ENCODE measurements at places on chromosomes 4 and X.

- no peak for DNase-seq
These were observed 367.0 kb upstream of the ATOH1 start for GRCh38 chr4:93461541-93461940.

- no peak for DNase-seq
These were observed 146.7 kb downstream of the TBL1X start for GRCh38 chrX:9611436-9612145.

DNA sequence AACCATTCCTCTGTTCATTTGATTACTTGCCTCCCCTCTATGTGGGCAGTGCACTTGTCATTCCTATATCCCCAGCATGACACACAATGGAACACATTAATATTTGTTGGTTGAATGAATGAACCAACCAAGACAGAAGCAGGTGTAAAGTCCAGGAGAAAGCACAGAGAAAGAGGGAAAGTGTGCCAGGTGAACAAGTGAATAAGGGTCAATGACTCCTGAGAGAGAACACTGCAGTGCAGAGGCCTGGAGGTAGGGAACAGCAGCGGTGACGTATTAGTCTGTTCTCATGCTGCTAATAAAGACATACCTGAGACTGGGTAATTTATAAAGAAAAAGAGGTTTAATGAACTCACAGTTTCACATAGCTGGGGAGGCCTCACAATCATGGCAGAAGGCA, 53.1 kb downstream of the USP46 start:
- DNase-seq: no peak

- no peak for DNase-seq
These were observed 6.5 kb downstream of the PPP2R2C start for GRCh38 chr4:6465955-6466354.

DNA sequence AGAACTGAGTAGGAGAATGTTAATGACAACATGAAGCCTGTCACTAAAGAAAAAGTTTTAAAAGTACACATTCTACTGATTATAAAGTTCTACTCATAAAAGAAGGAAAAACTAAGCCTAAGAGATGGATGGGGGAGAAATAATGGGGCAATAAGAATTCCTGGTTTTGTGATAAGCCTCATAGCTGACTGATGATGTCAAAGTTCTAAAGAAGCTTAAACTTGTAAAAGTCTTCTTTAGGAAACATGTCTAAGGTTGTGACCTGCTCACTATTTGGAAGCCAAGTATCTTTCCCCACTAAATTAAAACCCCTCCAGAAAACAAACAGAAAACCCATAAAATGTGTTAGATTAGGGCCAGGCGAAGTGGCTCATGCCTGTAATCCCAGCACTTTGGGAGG, 232.9 kb upstream of the GIMD1 start:
- no peak for DNase-seq

- DNase-seq: no peak
These were observed 63.5 kb upstream of the EMCN start for GRCh38 chr4:100581337-100581736.

GRCh38 chr4:183370786-183371185, 48.6 kb upstream of the CLDN24 start:
- no peak for DNase-seq

DNA sequence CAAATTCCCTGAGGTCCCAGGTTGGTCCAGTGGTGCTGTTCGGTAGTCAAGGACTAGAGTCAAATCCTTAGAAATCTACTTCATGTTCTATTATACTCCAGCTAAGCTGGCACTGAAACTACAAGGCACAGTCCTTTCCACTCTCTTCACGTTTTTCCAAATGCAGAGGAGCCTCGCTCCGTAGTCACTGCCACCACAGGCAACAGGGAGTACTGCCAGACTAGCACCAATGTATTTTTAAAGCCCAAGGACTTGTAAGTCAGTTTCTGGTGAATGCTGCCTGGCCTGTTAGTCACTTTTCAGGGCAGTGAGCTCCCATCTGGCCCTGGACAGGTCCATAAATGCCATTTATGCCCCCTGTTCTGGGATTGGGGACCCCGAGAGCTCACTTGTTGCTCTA, 323.5 kb downstream of the FAM47A start:
- no peak for DNase-seq

GRCh38 chr4:110970642-110971041, 347.8 kb upstream of the PITX2 start:
- DNase-seq: peak; percentile 65

- no peak for DNase-seq
These were observed 1067.7 kb downstream of the C4orf33 start for GRCh38 chr4:130163701-130164100.

DNA sequence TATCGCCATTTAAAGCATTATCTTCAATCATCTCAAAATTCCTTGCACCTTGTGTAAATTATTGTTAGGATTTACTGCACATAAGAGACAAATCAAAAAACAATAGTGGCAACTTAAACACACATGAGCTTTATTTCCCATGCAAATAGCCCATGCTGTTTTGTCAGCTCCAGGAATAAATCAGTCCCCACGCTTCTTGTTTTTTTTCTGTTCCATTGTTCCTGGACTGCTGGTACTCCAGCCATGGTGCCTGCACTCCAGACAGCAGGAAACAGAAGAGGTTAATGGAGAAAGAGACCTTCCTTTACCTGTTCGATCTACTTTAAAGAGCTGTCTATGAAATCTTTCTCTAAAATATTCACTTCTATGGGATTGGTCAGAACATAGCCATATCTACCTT, 1515.7 kb upstream of the TENM3 start:
- no peak for DNase-seq

DNA sequence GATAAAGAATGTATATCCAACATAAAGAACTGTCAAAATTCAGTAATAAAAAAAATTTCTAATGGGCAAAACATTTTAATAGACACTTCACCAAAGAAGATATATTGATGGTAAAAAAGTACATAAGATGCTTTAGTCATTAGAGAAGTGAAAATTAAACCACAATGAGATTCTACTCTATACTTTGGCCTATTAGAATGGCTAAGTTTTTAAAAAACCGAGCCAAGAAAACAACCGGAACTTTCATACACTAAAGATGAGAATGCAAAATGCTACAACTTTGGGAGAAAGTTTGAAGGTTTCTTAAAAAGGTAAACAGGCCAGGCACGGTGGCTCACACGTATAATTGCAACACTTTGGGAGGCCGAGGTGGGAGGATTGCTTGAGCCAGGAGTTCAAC, 20.8 kb downstream of the CNOT6L start:
- DNase-seq: no peak

- DNase-seq: no peak
These were observed 63.0 kb downstream of the GPC3 start for GRCh38 chrX:133922390-133922771.

DNA sequence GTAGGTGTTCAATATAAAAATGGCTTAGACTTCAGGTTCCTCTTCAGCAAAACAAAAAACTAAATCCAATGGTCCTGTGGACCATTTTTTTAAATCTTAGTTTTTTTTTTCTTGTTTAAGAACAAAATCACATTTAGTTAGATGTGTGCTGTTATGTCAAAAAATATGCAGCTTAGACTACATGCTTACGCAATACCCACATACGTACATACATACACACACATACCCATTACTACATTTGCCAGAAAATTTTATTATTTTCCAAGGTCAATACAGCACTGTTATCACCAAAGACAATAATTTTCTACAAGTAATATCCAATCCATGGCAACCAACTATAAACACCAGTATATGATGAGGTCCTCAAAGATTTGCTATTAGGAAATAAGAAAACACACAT, 144.1 kb downstream of the PDGFC start:
- no peak for DNase-seq

GRCh38 chr4:150982557-150983233, 32.4 kb downstream of the LRBA start:
- no peak for DNase-seq

GRCh38 chr4:150682126-150682525, 100.2 kb downstream of the MAB21L2 start:
- no peak for DNase-seq

DNA sequence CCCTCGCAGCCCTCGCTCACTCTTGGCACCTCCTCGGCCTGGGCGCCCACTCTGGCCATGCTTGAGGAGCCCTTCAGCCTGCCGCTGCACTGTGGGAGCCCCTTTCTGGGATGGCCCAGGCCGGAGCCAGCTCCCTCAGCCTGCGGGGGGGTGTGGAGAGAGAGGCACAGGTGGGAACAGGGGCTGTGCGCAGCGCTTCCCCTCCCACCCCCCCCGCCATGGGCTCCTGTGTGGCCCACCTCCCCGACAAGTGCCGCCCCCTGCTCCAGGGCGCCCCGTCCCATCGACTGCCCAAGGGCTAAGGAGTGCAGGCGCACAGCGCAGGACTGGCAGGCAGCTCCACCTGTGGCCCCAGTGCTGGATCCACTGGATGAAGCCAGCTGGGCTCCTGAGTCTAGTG, 220.2 kb downstream of the STPG2 start:
- DNase-seq: no peak

GRCh38 chr4:6916587-6917460, 7.2 kb downstream of the TBC1D14 start:
- DNase-seq: no peak

GRCh38 chr4:60953826-60954225, 246.3 kb upstream of the ADGRL3 start:
- DNase-seq: no peak

DNA sequence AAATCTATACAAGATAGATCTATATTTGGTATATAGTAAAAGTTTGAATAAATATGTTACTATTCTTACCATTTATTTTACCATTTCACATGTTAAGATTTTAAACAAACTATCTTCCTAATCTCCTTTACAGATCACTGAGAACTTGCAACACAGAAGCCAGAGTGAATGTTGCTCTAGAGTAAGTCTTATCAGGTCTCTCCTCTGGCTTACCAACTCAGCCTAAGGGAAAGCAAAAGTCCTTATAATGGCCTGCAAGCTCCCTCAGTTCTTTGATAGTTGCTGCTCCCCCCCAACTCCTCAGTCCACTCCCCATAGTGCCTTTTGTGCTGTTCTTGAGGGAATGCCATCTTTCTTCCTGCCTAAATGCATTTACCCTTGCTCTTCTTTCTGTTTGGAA, 25.7 kb upstream of the SLC7A11 start:
- DNase-seq: no peak

DNA sequence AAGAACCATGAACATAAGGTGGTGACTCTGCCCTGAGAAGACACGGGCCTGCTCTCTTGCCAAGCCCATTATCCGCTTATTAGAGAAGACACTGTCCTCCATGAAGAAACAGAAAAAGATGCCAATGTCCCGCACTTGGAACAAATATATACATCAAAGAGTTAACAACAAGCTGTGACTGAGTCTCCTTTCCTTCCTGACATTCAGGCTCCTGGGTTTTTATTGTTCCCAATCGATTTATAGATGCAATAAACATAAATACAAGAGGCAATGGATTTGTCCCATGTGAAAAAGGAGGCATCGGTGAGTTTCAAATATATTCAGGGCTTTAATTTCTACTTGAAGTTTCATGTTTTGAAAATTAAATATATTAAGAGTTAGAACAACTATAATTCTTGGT, 169.2 kb upstream of the CPEB2 start:
- DNase-seq: no peak

- peak; percentile 62 for DNase-seq
These were observed 94.7 kb downstream of the SEL1L3 start for GRCh38 chr4:25767877-25768725.

- peak; percentile 21 for DNase-seq
These were observed 40.2 kb upstream of the NHSL2 start for GRCh38 chrX:71870208-71871098.

- DNase-seq: peak; percentile 4
These were observed 10.3 kb upstream of the CXCL2 start for GRCh38 chr4:74109116-74109869.

GRCh38 chrX:17818726-17819125, 42.4 kb downstream of the RAI2 start:
- no peak for DNase-seq

- DNase-seq: no peak
These were observed 202.1 kb upstream of the ANXA10 start for GRCh38 chr4:167890226-167890625.

DNA sequence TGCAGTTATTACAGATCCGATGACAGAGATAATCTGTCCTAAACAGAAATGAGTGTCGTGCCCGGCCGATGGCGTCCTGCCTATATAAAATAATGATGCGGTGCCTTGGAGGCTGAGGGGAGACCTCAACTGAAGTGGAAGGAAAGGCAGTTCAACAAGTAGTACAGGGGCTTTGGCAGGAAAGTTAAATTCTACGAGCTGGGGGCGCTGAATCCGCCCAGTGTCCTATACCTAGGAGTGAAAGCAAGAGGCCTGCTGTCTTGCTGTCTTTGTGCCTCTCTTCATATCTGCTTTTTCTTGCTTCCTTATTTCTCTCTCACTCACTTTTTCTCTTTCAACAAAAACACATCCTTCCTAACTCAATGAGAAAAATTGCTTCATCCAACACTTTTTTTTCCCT, 82.2 kb upstream of the PRPS2 start:
- peak; percentile 23 for DNase-seq

DNA sequence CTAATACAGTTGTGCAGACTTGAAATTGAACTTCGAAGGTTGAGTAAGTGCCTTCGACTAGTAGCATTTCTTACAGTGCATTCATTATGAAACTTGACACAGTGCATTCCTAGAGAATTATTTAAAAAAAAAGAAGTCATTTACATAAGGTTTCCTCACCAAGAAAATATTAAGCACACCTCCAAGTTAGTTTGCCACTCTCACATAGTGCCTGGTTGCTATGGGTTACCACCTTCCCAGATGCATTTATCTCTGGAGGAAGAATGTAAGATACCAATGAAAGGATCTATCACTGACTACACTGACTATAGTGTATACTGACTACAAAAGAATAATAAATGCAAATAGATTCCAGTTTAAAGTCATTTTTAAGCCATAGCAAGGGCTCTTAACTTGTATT, 311.9 kb upstream of the RASGEF1B start:
- no peak for DNase-seq

GRCh38 chrX:80879143-80879542, 69.5 kb upstream of the BRWD3 start:
- no peak for DNase-seq

- DNase-seq: no peak
These were observed 1.8 kb downstream of the SH3BP2 start for GRCh38 chr4:2794486-2795299.

DNA sequence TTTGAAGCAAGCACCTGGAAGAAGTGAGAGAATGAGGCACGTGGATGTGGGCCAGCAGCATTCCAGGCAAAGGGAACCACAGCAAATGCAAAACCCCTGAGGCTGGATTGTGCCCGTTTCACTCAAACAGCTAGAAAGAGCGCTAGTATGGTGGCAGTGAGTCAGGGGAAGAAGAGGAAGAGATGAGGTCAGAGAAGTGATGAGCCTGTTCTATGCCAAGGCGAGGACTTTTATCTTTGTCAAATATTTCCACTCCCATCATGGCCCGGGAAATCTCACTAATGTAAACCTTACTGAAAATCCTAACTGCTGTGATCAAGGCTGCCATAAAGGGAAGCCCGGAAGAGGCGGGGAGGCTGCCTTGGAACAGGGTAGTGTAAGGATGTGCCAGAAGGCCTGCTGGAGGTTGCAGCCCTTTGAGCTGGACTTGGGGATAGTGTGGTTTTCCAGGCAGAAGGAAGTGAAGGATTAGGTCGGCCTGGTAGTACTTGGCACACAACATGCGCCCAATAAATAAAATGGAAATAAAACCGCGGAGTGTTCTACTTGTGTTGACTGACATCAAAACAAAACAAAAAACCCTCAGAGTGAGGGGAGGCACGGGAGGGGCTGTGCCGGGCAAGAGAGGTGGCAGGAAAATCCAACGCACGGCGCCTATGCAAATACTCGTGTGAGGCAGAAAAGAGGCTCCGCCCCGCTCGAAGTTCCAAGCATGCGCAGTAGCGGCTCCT, 1.2 kb upstream of the CDK16 start:
- DNase-seq: no peak

- no peak for DNase-seq
These were observed 33.7 kb downstream of the PRPS2 start for GRCh38 chrX:12824944-12825343.

Data from nephron progenitor cell (in vitro differentiated cells).